ENCODE measurements at places on chromosomes 13 and 19. TPM values are rescaled to one million over a fixed set of nuclear protein-coding genes. Genes with fewer than 3 reads are reported as not detected.

DNA sequence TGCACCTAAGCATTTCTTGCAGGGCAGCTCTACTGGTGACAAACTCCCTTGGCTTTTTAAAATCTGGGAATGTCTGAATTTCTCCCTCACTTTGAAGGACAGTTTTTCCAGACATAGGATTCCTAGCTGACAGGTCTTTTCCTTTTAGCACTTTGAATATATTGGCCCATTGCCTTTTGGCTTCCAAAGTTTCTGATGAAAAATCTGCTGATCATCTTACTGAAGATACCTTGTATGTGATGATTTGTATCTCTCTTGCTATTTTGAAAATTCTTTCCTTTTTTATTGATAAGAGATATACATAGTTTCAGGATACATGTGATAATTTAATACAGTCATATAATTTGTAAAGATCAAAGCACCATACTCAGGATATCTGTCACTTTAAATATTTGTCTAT is 211.1 kb downstream of the ZIC5 start:
- no peak for DNase-seq

DNA sequence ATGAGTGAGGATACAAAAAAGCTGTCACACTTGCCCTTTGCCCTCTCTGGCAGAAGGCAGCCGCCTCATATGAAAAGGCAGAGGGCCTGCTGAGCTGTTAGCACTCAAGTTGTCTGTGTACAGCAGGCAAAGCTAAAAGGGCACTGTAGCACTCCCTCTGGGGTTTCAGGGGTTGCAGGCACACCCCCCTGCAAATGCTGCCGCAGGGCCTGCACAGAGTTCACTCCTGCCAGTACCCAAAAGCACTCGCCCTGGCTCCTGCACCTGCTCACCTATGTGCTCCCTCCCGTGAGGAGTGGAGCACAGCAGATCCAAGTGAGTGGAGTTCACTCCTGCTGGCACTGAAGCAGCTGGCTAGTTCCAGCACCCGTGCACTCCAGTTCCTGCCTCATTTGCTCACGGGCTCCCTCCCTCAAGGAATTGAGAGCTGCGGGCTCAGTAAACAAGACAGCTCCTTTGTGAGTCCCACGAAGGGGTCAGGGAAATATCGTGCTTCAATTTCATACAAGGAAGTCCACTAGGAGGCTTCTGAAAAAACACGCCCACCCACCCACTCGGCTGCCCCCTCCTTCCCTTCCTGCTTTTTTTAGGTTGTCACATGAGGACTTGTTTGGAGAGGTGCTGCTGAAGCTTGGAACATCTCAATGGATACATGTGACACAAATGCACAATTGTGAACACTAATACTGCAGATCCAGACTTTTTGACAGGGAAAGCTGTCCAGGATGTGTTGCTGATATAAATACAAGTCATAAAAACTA is 9.9 kb upstream of the RCBTB2 start:
- peak; percentile 47 for DNase-seq

- DNase-seq: no peak
Observed at GRCh38 chr13:97386801-97387484, 47.0 kb upstream of the RAP2A start.

DNA sequence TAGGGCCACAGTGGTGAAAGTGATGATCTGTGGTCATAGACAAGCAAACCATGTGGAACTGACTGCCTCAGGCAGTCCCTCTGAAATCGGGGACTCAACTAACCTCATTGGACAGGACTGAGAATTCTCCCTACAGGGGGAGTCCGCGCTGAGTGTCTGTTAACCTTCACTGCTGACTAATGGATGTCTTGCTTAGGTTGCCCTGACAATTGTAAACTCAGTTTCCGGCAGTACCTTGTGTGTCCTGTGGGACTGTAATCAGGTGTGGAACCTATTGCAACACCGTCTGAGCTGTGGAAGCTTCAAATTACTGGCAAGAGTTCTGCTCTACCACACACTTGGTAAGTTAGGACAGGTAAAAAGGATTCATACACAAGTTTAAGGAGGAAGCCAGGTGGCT is 21.8 kb downstream of the ZNF77 start:
- no peak for DNase-seq

GRCh38 chr13:66635526-66635925 is 594.6 kb downstream of the PCDH9 start:
- DNase-seq: no peak

DNA sequence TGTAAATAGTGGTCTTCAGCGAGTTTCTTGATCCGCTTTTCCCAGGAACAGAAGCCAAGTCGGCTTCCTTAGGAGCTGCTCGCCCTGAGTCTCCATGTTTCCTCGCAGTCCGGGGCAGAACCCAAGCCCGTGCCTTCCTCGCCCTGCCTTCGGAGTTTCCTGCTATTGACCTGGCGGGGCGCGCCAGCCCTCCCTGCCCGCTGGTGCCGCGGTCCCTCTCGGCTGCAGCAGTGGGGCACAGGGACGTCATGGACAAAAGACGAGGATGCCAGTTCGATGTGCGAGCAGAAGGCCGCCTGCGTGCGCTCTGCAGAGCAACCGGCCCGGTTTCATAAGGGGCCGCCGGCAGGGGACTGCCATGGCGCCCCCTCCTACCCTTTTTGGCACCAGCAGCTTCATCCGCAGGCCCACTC is 156.6 kb downstream of the TM9SF2 start:
- DNase-seq: peak; percentile 55

DNA sequence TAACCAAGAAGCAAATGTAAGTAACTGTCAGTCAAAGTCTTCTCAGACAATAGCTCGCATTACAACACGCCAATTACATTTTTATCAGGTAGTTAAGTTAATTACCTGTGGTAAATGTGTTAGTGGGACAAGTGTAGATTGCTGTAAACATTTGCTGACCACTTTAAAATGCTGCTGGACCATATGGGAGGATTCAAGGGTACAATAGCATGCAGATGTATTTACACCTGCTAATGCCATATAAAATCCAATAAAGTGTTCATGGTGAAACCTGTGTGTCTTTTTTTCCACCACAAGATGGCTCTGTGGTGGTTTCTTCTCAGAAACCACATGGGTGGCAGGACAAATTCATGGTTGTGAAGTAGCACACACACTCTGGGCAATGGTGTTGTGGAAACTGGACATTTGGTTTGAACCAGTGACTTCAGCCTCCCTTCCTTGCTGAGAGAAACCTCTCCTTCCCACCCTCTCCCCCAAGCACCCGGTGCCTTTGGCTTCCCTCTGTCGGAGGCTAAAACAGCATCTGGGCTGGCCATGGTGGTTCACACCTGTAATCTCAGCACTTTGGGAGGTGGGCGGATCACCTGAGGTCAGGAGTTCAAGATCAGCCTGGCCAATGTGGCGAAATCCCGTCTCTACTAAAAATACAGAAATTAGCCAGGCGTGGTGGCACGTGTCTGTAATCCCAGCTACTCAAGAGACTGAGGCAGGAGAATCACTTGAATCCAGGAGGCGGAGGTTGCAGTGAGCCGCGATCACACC is 18.1 kb upstream of the GTF3A start:
- DNase-seq: no peak

DNA sequence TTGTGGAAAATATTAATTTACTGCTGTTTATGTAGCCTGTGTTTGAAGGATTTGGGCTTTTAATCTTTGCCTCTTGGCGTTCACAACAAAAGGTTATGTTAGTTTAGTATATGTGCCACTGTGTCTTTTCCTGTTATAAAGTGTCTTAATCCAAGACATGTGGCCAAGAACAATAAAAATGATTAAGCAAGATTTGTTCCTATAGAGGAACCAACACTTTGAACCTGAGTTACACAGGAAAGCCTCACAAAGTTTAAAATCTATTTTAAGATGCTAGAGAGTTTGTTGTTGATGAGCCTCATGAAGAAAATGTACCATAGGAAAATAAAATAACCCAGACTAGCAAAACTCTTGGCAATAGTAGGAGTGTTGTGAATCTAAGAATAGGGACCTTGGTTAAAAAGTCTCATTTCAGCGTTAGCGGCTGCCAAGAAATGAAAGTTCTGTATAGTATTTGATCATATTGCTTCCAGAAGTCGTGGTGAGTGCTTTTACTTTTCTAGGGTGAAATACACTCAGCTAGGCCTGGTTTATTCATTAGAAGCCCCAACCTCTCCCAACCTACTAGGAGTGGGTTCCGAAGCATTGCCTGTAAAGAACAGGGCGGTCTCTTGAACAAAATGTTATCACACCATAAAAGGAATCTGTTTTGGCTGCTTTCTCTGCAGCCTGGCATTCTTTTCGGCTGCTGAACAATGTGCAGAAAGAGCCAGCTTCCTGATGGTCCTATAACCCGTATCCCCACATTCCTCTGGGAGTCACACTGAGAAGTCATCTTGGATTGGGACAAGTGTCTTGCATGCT is 102.6 kb downstream of the LRCH1 start:
- DNase-seq: no peak

DNA sequence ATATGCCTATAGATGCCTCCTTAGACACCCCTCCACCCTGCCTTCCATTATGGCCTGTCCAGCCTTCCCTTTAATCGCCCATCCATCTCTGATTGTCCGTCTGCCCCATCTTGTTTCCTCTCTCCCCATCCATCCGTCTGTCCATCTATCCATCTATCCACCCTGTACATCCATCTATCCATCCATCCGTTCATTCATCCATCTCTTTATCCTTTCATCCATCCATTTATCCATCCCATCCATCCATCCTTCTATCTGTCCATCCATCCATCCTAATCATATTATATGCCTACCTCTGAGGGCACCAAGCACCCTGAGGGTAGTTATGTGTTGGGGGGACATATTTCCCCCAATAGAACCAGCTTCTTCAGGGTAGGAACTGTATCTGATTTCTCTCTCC is 23.1 kb downstream of the TRPM4 start:
- DNase-seq: no peak

DNA sequence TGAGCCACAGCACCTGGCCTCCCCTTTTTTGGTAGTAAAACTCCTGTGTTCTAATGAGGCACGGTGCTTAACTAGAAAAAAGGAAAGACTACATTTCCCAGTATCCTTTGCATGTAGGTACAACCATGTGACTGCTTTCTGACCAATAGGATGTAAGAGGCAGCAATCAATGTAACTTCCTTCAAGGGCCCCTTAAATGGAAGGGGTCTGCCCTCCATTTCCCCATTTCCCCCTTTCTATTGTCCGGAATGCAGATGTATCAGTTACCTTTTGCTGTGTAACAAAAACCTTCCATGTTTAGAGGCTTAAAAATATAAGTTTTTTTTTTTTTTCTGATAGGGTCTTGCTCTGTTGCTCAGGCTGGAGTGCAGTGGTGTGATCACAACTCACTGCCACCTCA is 2.2 kb downstream of the GPR32 start:
- no peak for DNase-seq

- peak; percentile 80 for DNase-seq
Observed at GRCh38 chr13:43307921-43308433, 284.6 kb downstream of the DNAJC15 start.

- DNase-seq: no peak
Observed at GRCh38 chr13:67227131-67227983, 2.8 kb downstream of the PCDH9 start.

DZIP1 gene
- 2.8 TPM for polyA plus RNA-seq

CCL25 gene
- polyA plus RNA-seq: not detected

IL12RB1 gene
- 0.51 TPM for polyA plus RNA-seq

PRKCG gene
- polyA plus RNA-seq: not detected

ELANE gene
- 5.4 TPM for polyA plus RNA-seq
